AG20443 (cell line): ENCODE measurements at places on chromosomes 7 and 10.

- no peak for DNase-seq
These were observed 365.9 kb downstream of the INHBA start for GRCh38 chr7:41336981-41337380.

DNA sequence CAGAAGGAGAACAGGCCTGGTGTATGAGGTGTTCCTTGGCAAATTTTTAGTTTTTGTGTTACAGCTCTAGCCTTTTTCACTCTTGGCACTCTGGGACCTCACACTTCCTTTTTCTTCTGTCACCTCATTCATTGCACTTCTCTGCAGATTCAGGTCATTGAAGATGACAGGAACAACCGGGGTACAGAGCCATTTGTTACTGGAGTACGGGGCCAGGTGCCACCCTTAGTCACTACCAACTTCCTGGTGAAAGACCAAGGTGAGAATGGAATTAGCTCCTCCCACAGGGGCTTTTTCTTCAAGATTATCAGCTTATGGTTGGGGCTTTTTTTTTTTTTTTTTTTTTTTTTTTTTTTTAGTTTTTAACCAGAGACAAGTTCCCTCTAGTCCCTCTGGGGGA is 18.5 kb upstream of the CHCHD1 start:
- DNase-seq, result no peak

DNA sequence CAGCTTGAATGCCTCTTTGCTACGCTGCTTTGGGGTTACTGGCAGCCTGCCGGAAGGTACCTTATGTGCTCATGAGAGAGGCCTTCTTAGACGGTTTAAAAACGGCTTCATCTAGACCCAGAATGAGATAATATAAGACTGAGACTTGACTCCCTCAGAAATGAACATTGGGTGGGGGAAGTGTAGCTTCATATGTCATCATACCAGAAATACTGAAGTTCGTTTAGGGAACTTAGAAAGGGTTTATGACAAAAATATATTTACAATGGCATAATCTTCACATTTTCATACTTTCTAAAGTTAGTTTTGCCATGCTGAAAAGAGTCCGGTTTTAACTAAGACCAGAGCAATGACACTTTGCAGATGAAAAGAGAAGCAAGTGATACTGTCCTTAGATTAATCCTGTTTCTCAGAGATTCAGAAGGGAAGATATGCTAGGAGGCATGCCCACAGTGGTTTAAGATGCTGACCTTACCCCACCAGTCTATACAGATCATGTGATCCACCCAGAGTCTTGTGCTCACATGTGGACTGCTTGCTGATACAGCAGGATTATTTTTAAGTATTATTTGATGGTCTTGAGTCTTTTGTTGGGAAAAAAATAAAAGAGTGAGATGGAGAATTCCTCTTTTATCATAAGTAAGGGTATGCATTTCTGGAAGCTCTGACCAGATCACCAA is 40.8 kb upstream of the HGF start:
- DNase-seq, result no peak

GRCh38 chr10:66180021-66180420 is 745.8 kb upstream of the LRRTM3 start:
- no peak for DNase-seq

GRCh38 chr7:26916779-26917320 is 52.5 kb upstream of the SKAP2 start:
- no peak for DNase-seq

GRCh38 chr10:5737352-5737751 is 52.7 kb downstream of the TASOR2 start:
- DNase-seq, result no peak
